NCI-H774 (cell line): ENCODE measurements at places on chromosomes 11 and 22.
A peak's percentile ranks its signal among the peaks of the same experiment; 100 is the strongest.

DNA sequence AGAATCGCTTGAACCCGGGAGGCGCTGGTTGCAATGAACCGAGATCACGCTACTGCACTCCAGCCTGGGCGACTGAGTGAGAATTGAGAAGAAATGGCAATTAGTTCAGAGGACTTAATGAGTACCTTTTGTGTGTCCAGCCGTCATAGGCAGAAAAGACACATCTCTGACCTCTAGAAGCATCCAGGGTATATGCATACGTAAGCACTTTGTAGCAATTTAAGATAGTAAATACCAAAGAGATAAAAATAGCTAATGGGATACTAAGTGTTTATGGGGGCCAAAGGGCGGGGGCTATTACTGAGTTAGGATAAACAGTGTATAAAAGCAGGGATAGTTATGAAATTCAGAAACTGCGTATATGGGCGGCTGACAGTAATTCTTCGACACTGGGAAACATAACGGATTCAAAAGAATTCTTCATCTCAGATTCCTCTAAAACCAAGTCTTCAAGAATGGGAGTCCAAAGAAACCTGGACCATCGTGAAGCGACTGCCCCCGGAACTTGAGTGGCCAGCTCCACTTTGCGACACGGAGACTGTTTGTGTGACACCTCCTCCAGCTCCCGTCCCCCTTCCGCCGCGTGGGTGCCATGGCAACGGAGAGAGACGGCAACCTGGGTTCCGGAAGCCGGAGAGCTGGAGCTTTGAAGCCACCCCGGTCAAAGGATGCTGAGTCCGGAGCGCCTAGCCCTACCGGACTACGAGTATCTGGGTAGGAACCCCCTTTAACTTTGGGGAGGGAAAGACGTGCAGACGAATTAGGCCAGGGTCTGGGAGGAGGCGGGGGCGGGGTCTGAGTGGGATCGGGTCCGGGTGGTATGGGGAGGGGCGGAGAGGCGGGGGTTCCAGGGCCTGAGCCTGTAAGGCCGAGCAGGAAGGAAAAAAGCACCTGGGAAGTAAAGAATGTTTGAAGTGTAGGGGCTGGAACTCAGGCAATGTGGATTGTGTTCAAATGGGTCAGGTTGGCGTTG lies at the start of gene CSTPP1:
Gene CSTPP1 (plus strand): TSS at position 624 of the 973 bp plus-strand sequence. CDS start 45 bp downstream, at position 669.
- DNase-seq: peak; percentile 93

DNA sequence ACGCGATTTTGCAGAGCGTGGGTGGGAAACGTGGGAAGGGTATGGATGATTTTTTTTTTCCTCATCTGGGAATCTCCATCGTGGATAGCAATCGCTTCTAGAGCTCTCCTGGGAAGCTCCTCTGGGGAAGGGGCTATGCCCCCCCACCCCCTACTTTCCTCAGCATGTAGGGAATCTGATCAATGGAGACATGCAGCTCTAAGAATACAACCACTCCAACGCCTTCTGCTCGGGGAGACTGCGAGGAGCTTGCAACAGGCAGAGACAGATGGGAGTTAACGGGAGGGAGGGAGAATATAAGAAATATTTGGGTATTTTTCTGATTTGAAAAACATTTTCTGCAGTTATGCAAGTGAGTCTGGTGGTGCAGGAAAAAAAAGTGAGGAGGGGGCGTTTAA lies 104.6 kb upstream of the HSD17B12 start:
- no peak for DNase-seq

GRCh38 chr22:28736301-28737155 lies 5.1 kb downstream of the CHEK2 start:
- DNase-seq: no peak

- no peak for DNase-seq
Measured at GRCh38 chr22:22462813-22463567, 45.6 kb downstream of the ZNF280B start.

- no peak for DNase-seq
Measured at GRCh38 chr11:37544491-37544890, 946.5 kb upstream of the RAG2 start.

GRCh38 chr11:117016747-117017146 lies 81.5 kb downstream of the SIK3 start:
- no peak for DNase-seq

GRCh38 chr11:60753309-60753708 lies 3.4 kb upstream of the MS4A15 start:
- DNase-seq: no peak

DNA sequence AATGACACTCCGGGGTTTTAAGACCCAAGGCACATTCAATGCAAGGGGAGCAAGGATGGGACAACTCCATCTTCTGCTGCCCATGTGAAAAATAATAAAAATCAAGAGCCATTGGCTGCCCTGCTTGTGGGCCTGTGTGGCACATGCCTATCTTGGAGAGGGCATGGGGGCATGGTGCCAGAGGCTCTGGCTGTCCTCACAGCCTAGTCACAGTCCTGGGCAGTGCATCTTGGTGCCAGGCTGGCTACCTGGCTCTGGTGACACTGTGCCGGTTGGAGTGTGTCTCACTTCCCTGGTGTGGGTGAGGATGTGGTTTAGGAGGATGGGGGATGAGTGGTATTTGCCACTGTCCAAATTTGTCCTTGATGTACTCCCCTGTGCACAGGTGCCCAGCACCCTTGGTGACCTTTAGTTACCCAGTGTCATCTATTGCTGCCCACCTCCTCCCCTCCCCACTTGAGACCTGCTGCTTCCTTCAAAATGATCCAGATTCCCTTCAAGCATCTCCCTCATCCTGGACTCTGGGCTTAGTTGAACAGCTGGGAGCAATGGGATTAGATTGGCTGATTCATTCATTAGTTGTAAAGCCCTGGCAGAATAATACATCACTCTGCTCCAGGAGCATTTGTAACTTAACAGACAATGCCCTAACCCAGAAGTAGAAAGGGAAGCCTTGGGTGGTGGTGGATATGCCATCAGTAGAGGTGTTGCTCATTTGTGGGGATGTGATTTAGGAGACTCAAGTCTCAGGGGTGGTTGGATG lies 4.6 kb downstream of the TMEM86A start:
- DNase-seq: no peak

GRCh38 chr11:36089920-36090319 lies 146.1 kb downstream of the LDLRAD3 start:
- no peak for DNase-seq

- DNase-seq: no peak
Measured at GRCh38 chr11:117273550-117274289, 17.4 kb upstream of the BACE1-AS start.

DNA sequence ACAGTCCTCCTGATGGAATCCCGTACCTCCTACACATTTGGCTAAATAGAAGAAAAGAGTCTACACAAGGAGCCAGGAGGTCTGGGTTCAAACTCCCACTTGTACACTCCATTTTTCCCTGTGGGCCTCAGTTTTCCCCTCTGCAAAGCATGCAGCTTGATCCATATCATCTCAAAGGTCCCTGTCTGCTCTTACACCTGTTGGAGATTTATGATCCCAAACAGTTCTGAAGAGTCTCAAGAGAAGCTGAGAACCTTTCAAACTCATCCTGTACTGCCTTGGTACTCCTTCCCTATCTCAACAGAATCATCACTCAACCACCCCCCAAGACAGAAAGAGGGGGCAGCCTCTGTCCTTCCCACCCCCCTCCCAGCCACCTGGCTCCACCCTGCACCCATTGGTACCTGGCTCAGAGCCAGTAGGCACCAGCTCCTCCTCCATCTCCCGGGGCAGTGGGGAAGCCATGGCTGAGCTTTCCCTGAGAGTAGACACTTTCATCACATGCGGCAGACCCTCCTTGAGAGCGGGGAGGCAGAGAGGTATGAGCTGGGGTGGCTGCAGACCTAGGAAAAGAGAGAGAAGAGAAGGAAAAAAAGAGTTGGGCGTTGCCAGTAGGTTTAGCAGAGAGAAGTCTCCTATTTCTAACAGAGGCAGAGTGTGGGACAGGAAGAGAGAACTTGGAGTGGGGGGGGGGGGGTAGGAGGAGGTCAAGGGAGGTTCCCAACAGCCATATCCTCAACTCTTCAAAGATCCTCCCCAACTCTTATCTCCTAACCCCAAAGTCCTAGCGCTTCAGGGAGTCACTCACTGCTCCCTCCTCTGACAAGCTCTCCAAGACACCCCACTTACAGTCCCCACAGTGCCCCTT lies 3.1 kb downstream of the TNKS1BP1 start:
- DNase-seq: no peak

- no peak for DNase-seq
Measured at GRCh38 chr11:2093575-2094353, 45.4 kb downstream of the IGF2 start.

DNA sequence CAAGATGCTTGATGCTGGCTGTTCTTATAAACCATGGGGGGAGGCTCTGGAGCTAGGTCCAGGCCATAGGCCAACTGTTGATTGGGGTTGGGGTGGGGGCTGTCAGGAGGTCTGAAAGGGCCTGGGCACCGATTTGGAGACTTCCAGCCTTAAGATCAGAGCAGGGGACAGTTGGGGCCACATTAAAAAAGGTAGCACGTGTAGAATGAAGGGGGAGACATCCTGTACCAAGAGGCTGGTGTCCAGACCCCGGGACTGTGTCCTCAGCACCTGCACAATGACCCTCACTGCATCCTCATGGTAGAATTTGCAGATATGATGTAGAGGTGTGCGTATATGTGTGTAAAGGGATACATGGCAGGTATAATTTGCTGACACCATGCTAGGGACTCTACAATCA lies 12.4 kb upstream of the TBX1 start:
- DNase-seq: no peak

DNA sequence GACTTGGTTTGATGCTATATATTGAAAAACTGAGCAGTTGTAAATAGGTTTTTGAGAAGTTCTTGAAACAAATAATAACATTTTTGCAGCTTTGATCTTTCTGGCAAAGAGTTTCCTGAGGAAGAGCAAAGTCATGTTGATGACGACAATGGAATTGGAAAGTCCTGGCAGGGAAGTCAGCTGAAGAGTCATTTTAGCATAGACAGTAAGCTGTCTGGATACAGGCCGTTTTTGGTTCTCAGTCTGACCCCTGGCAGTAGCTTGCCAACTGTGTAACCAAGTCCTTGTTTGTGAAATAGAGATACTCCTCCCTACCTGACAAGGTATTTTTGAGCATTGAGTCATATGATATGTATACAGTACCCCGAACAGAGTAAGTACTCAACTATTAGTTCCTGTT lies 193.3 kb downstream of the C11orf91 start:
- no peak for DNase-seq

GRCh38 chr11:110808248-110808647 lies 96.0 kb upstream of the ARHGAP20 start:
- no peak for DNase-seq

DNA sequence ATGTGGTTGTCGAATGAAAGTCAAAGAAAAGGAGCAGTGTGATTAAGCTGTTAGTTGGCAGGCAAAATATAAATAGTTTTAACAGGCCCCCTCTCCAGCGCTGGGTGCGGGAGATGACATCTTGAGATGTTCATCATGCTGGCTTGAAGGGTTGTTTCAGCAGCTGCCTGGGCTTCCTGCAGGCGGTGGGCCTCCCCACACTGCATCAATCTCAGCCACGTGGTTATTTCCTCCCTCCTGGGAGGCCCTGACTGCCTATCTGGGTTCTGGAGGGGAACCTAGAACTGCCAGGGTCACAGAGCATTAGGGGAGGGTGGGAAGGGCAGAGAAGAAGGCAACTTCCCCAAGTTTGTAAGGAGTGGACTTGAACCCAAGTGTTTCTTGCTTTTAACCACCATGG lies 173.3 kb upstream of the SYT13 start:
- no peak for DNase-seq

DNA sequence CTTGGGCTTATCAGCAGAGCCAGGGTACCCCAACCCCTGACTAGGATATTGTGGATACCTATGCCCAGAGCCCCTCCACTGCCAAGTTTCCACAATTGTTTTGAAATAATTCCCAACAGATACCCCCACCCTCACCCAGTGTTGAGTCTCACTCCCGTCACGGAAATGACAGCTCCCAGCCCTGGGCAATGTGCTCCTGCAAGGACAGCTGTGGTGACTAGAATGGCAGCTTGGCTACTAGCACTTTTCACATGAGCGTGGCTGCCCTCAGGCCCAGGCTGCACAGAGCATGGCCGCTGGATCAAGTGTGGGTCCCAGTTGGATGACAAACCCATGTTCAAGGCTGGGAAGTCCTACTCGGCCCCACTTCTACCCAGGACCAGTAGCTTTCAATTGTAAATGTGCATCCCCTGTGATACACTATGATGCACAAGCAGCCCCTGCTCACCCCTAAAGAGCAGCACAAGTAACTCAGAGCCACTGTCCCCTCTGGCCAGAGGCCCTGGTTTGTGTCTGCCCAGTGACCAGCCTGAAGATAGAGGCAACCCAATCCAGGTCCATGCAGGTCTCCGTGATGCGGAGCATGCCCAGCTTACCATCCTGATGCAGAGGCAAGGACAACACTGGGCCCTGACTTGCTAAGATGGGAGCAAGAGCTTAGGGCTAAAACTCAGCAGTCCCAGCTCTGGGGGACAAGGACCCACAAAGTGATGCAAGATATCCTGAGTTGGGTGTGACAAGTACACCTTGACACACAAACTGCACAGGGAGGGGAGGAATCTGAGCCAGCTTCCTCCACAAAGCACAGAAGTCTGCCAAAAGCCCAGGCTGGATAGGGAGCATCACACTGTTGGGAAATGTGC lies 13.2 kb downstream of the KCNQ1OT1 start:
- DNase-seq: no peak

DNA sequence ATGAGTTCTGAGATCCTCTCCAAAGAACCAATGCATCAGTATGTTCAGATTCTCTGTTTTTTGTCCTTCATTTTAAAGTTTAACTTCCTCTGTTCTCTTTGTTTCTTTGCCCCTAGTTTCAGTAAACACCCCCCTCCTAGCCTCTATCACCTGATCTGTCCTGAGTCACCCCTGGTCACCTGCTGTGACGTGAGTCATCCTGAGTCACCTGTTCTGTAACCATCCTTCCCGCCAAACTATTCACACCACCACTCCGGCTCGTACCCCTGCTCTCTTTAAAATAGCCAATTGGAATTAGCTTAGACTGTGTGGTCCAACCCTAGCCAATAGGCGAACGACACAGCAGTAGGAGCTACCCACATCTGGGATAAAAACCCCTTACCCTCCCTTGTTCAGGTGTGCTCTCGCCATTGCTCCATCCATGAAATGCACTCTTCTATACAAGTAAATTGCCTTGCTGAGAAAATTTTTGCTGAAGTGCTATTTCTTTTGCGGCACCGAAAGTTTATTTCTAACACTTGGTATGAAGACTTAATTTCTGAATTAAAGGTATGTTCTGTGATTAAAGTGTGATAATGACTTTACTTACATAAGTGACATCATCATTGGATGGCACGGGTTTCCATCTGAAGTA lies 318.4 kb downstream of the AASDHPPT start:
- no peak for DNase-seq

DNA sequence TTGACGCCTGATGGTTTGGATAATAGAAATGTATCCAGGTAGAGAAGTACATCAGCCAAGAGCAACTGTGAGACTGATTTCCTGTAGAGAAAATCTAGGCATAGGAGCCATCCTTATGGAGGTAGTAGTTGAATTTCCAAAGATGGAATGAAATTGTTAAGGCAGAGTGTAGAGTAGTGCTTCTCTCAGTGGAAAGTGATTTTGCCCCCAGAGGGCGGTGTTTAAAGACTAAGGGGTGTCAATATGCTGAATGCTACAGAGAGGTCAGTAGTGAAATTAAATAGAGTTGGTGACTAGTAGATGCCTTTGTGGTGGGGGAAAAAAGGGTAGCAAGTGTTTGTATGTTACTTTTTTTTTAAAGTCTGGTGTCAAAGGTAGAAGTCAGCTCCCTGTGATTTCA lies 54.5 kb downstream of the TRIM44 start:
- DNase-seq: no peak
